Fibroblast of the aortic adventitia (primary cell): ENCODE measurements at places on chromosomes 4 and X. TPM values are rescaled to one million over a fixed set of nuclear protein-coding genes. Genes with fewer than 3 reads are reported as not detected.

GRCh38 chr4:148747721-148748268, 305.6 kb upstream of the NR3C2 start:
- DNase-seq = no peak

Gene JCHAIN
- 0.99 and 18.2 TPM in 2 replicates for total RNA-seq

Gene SRPX2
- total RNA-seq = 22.0 and 26.8 TPM in 2 replicates

DNA sequence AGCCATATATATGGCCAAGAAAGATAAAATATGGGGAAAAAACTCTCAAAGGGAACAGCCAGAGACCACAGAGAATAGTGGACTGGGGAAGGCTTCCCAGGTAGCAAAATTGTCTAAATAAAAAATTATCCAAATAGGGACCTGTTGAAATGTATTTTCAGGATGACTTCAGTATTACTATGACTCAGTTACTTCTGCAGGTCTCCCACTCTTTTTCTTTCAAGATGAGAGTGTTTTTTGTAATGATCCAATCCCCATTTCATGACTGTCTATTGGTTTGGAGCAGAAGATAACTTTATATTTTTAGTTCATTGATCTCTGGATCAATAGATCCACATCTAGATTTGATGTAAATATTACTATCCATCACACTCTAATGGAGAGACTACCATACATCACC, 372.1 kb upstream of the EMCN start:
- no peak for DNase-seq

Gene ODAPH
- total RNA-seq = not detected in 2 replicates

DNA sequence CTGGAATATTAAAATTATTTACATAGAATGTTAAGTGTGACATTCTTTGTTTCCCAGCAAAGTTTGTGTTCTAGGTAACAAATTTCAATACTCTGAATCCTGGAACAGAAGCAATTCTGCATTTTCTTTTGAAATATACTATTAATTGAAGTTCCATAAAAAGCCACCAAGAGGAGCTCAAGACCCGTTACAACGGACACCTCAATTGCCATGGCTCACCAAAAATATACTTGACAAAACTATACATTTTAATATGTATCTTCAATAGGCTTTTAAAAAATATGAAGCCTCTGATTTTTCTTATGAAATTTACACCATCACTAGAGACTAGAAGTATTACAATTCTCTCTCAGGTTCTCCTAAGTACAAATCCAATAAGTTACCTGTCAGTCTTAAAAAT, 111.4 kb downstream of the NYX start:
- peak; percentile 51 for DNase-seq

GRCh38 chrX:129590596-129590995, 50.5 kb downstream of the OCRL start:
- no peak for DNase-seq

GRCh38 chr4:42397635-42398170, 415 bp downstream of the SHISA3 start:
- DNase-seq = no peak

- DNase-seq = peak; percentile 87
These were observed 186.1 kb upstream of the LNX1 start for GRCh38 chr4:53777244-53777984.

DNA sequence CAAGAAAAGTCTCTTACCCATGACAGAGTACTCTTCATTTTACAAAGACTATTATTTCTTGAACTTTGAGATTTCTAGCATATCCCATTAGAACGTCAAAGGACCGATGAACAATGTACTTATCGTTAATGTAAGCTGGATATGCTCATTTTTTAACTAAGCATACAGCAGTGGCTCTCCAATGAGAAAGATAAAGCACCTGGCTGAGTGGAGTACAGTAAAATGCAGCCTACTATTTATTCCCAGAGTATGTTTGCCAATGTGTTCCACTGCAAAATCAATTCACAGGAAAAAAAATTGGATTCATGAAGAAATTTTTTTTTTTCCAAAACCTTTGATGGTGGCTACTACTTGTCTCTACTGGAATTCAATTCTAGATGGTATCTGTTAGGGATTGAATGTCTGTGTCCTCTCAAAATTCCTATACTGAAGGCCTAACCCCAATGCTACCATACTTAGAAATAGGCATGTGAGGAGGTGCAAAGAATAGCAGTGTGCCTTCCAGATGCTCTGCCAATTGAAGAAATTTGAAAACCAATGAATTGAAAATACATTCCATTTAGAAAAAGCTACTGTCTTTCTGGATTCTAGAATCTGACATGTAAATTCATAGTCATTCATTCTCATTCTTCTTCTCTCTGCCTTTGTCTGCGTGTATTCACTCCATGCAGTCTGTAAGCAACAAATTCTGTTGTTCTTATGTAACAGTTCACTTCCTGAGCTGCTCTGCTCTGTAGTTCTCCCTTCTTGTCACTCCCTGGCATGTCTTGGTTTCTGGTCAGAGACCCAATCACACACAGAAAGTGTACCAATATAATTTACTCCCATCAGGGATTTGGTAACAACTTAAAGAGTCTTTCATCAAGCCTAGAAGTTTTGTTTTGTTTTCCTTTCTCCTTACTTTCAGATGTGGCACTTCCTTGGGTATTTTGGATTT, 61.4 kb downstream of the PAPSS1 start:
- no peak for DNase-seq

Gene SSX2
- not detected in 2 replicates for total RNA-seq

DNA sequence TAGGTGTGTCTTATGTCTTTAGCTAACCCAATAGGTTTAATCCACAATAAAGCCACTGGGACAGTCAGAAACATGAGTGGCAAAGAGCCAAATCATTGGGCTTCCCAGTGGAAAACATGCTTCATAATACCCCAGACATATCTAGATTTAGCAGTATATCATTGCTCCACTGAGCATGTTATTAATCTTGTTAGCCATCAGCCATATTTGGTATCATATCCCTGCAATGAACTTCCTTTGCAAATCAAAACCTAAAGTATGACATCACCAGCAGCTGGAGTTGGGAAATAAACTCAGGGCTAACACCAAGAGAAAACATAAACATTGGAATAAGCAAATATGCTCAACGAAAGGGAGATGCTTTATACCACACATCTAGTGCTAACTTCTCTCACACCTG, 280.8 kb upstream of the NOCT start:
- DNase-seq = peak; percentile 71

GRCh38 chr4:7295911-7296660, 103.7 kb downstream of the SORCS2 start:
- DNase-seq = peak; percentile 43

Gene P2RY10
- total RNA-seq = not detected in 2 replicates
